Tibial artery (tissue), 4 donors: ENCODE measurements at places on chromosomes 4 and X.

- no peak for DNase-seq
Measured at GRCh38 chrX:18877469-18877868, 106.4 kb downstream of the PHKA2 start.

- DNase-seq = no peak
Measured at GRCh38 chr4:148057984-148058859, 326.3 kb downstream of the ARHGAP10 start.

DNA sequence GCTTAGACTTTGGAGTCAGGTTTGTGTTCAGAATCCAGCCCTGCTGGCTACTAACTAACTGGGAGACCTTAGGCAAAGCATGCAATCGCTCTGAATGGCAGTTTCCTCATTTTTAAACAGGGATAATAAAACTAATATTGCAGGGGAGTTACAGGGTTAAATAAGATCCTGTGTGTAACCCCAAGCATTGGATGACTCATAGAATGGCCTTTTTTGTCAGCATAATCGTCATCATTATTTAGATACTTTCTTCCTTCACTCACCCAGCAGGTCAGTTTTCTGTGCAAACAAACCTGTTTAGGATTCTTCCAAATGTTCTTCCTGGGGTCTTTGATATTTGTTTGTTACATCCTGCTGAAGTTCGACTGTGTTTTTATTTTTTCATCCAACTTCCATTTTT, 208.2 kb downstream of the EVC2 start:
- DNase-seq = no peak

GRCh38 chr4:91630764-91631163, 673.0 kb upstream of the GRID2 start:
- DNase-seq = no peak

- no peak for DNase-seq
Measured at GRCh38 chr4:95537191-95537590, 11.6 kb downstream of the UNC5C start.

GRCh38 chrX:99353412-99353811, 1056.7 kb downstream of the PCDH19 start:
- DNase-seq = no peak

DNA sequence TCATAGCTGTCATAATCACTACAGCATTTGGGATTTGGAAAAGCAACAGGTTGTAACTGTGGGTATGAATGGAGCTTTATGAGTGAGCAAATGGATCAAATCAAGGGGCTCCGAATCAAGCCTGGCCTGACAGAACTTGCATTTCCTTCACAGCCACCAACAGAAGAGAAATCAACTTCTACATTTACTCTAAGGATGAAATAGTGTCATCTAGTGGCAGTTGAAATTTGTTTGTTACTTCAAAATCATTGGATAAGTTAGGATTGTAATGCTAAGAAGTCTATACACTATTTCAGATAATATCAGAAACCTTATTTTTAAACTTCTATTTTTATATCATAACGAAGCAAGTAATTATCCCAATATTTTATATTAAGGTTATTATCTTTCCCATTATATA, 10.7 kb upstream of the WDR17 start:
- no peak for DNase-seq

DNA sequence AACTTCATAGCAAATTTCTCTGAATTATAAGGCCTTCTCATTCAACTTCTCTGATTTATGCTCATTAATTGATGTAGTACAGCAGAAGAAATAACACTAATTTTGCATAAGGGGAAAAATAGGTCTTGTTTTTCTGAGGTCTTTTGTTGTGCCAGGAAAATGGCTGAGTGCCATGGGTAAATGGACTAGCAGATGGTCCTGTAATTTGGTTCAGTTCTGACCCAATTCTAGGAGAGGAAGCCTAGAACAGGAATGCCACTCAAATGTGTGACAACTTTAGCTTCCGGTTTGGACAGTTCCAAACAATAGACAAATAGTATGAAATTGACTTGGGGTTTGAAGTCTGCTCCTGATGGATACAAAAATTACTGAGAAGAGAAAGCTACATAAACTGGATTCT, 6.2 kb downstream of the RAB9B start:
- no peak for DNase-seq

DNA sequence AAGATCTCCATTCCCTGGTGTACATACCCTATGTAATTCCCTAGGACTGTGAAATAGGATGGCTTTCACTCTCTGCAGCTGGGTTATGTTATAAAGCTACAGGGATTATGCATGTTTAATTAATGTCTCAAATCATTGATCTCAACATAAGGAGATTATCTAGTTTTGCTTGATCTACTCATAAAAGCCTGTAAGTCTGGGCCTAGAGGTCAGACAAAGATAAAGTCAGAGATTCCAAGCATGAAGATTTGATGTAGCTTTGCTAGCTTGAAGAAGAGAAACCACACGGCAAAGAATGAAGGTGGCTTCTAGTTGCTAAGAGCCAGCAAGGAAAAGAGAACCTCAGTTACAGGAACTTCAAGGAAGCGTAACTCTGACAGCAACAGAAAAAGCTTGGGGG, 456.9 kb downstream of the CCSER1 start:
- no peak for DNase-seq

DNA sequence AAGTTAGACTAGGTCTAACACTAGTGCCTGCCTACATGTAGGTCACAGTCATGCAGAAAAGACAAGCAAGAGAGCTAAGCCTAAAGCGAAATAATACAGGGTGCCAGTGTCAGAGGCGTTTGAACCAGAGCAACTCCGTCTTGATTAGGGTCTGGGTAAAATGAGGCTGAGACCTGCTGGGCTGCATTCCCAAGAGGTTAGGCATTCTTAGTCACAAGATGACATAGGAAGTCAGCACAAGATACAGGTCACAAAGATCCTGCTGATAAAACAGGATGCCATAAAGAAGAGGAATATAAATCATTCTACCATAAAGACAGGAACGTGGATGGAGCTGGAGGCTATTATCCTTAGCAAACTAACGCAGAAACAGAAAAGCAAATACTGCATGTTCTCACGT, 120.9 kb downstream of the BEND2 start:
- DNase-seq = no peak

- no peak for DNase-seq
Measured at GRCh38 chrX:13305108-13305507, 14.7 kb downstream of the ATXN3L start.

DNA sequence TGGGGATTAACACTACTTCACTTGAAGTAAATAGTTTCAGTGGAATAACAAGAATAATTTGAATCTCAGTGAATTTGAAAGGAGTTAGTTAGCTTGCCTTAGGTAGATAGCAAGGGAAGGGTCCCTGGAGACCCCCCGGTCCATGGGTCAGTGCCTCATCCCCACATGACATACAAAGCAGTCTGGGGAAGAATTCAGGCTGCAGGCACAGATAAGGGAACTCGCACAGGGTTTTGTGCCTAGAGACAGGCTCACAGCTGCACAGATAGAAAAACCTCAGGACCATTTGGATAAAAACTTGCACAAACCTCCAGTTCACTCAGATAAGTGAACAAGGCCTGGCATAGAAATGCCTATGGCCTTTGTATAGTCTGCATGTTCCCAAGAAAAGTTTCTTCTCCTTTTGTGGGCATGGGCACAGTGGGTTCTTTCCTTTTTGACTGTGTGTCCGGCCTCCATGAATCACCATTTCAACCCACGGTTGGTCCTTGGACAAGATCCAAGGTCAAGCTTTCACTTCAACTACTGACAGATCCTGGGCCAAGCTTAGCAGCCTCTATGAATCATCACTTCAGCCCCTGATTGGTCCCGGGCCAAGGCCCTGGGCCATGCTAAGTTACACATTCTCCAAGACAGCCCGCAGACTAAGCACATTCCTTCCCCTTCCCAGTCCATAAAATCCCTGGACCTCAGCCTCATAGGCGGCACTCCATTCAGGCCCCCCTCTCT, 108.3 kb upstream of the KLHL4 start:
- DNase-seq = peak; percentile 31
